NCI-H1417 (cell line): ENCODE measurements at places on chromosomes 7 and 10.

DNA sequence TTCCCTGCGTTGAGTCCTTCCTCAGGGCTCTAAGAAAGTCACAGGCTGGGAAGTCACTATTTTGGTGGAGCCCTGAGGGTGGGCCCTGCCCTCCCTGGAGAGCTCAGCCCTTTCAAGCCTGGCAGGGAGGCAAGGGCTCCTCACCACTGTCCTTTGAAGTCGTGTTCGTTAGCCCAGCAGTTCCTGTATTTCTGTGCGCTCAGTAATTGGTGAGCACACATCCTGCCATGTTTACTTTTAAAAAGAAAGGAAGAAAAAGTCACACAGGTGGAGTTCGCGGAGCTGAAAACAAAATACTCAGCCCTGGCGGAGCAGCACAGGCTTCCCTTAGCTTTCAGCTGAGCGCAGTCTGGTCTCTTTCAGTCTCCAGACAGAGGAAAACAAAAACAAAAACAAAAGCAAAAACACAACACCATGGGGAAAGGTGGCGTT, 37.1 kb downstream of the PRKCQ start:
- DNase-seq, result peak; percentile 66

- no peak for DNase-seq
These were observed 95.5 kb downstream of the ADK start for GRCh38 chr10:74246495-74246894.

- DNase-seq, result no peak
These were observed 219.2 kb downstream of the SDK1 start for GRCh38 chr7:3520206-3520605.

GRCh38 chr7:141444961-141445360, 106.2 kb upstream of the AGK start:
- no peak for DNase-seq

DNA sequence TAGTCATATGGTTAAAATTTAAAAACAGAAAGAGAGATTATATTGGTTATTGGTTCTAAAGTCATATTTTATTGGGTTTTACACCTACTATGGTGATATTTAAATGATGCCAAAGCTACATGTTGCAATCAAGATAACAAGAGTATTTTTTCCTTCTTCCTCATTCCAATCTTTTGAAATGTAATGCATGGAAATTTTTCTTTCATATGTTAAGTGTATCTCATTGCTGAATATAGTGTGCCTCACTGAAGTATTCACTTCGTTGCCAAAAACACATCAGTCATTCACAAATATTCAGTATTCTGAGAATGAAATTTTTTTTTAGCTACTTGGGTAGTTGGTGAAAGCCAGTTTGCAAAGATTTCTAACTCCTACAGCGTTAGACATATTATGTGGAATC, 19.5 kb downstream of the HDAC9 start:
- no peak for DNase-seq

- DNase-seq, result peak; percentile 61
These were observed 11.3 kb upstream of the INMT start for GRCh38 chr7:30740417-30741181.

GRCh38 chr10:47013507-47014154, 102.4 kb downstream of the PTPN20 start:
- DNase-seq, result no peak

- no peak for DNase-seq
These were observed 1.4 kb downstream of the PPP1R17 start for GRCh38 chr7:31688372-31688771.

DNA sequence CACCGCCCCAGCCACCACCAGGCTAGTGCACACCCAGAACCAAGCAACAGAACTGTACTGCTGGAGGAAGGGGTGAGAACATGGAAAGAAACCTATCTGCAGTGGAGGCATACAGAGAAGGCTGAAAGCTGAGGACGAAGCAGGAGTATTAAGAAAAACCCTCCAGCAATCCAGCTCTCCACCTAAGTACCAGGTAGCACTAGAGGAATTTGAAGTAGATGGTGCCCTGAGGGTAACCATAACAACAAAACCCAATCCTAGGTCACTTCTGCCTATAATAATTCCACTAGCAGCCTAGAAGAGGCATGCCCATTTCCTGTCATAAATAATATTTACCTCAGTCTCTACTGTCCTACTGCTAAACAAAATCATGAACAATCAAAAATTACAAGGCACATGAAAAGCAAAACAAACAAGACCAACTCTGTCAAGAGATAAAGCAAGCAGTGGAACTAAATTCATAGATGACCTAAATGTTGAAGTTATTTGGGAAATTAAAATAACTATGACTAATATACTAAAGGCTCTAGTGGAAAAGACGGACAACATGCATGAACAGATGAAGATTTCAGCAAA, 51.1 kb downstream of the HYCC1 start:
- DNase-seq, result no peak
